Muscle of back (tissue), 13 donors: ENCODE measurements at places on chromosomes 6 and 20.
A peak's percentile ranks its signal among the peaks of the same experiment; 100 is the strongest.

DNA sequence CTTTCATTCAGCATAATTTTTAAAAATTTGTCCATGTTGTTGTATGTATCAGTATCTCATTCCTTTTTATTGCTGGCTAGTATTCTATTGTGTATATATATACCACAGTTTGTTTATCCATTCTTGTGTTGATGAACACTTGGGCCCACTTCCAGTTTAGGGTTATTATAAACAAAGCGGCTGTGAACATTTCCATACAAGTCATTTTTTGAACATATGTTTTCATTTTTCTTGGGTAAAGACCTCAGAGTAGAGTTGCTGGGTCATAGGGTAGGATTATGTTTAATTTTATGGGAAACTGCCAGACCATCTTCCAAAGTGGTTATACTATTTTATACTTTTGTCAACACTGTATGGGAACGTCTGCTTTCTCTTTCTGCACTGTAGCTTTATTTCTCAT, 55.3 kb downstream of the RBM24 start:
- no peak for DNase-seq

- DNase-seq: no peak
Observed at GRCh38 chr6:89727501-89727900, 89.0 kb upstream of the LYRM2 start.

DNA sequence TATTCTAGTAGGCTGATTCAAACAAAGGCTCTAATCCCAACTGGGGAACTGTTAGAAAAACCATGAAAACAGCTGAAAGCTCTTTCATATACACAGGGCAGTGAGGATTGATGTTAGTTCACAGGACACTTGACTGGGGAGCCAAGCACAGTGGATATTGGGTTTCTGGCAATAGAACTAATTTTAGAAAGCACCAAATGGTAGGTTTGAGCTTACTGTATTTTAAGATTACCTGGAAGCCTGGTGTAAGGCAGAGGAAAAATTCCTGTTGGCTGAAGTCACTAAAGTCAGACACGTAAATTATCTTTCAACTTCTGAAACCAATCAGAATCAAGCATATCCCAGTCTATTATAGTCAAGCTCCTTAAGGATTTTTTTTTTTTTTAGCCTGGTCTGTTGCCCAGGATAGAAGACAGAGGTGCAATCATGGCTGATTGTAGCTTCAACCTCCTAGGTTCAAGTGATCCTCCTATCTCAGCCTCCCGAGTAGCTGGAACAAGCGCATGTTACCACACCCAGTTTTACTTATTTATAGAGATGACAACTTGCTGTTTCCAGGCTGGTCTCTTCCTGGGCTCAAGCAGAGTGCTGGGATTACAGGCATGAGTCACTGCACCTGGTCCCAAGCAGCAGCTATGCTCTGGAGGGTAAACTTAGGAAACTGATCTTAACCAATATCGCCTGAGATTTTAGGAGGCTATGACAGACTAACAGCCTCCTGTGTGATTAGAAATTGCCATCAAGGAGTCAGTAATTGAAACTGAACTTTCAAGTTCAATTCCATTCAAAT, 32.5 kb upstream of the SYNCRIP start:
- DNase-seq: no peak

DNA sequence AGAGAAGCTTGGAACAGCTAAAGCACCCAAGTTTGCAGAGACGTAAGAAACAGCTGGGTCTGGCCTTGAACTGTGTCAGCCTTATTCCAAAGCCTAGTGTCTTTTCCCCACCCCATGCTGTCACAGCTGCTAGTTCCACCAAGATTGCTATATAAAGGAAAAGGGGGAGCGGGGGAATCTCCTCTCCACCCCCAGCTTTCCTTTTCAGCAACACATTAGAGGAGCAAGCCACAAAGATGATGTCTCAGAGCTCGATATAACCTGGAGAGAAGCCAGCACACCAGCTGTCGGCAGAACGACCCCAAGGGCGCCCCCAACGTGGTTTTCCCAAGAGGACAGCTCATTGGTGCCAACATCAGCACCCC, 36.5 kb downstream of the ATP9A start:
- peak; percentile 73 for DNase-seq

DNA sequence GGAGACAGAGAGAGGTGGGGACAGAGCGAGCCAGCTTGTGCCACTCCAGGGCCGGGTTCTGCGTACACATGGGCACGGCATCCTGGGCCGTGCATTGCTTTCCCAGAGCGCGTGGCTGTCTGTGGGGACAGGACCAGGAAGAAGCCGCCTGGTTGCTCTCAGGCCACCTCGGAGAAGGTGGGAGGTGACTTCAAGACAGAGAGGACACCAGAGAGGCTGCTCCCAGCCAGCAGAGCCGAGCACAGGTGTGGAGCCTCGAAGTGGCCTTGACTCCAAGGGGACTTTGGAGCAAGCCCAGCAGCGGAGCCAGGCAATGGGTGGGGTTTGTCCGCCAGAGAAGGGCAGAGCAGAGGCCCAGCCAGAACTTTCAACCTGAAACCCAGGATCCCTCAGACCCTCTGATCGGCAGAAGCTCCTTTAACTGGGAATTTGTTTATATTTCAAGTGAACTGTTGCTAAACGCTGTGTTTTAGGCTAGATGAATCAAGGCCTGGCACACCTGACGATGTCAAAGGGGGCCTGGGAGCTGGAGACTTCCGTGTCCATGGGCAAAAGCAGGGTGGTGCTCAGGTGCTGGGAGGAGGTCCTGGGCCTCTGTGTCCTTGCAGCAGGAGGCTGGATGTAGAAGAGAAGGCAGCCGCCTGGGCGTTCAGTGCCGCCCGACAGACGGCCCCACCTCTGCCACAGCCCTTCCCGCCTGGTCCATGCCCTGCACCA, 262.1 kb downstream of the DLL1 start:
- DNase-seq: no peak

DNA sequence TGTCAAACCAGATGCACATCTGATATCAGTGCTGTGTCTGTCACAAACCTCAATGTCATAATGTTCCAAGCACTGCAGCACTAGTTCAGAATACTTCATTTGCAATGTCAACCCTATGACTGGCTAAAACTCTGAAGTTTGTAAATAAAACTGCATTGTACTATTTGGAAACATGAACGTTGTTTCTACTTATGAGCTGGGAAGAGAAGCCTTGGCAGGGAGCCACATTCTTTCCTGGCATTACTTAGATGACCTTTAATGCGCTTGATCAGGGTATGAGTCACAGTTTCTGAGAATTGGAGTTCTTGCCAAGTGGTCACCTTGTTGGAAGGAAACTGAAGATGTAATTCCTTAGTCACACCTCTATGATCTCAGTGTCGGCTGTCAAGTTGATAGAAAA, 664.8 kb upstream of the MMS22L start:
- no peak for DNase-seq

- no peak for DNase-seq
Observed at GRCh38 chr6:28378644-28379043, 20.9 kb downstream of the ZSCAN12 start.

- peak; percentile 45 for DNase-seq
Observed at GRCh38 chr6:158284007-158284875, 28.0 kb upstream of the TULP4 start.

DNA sequence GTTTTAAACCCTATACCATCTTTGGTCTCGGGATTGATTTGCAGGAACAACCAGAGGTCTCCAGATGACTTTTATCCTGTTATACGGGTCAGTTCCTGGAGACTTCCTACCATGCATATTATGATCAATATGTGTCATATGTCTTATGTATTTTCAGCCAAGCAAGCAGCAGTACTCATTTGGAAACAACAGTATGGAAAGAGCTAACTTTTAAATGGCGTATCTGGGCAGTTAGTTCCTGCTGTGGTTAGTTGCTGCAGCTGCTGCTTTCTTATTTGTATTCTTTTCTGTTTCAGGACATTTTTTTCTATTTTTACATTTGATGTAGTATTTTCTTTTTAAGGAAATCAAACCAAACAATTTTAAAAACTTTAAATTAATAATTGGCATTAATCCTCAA, 207.5 kb downstream of the MANEA start:
- no peak for DNase-seq

GRCh38 chr6:137705160-137706082, 161.6 kb upstream of the TNFAIP3 start:
- DNase-seq: peak; percentile 48

DNA sequence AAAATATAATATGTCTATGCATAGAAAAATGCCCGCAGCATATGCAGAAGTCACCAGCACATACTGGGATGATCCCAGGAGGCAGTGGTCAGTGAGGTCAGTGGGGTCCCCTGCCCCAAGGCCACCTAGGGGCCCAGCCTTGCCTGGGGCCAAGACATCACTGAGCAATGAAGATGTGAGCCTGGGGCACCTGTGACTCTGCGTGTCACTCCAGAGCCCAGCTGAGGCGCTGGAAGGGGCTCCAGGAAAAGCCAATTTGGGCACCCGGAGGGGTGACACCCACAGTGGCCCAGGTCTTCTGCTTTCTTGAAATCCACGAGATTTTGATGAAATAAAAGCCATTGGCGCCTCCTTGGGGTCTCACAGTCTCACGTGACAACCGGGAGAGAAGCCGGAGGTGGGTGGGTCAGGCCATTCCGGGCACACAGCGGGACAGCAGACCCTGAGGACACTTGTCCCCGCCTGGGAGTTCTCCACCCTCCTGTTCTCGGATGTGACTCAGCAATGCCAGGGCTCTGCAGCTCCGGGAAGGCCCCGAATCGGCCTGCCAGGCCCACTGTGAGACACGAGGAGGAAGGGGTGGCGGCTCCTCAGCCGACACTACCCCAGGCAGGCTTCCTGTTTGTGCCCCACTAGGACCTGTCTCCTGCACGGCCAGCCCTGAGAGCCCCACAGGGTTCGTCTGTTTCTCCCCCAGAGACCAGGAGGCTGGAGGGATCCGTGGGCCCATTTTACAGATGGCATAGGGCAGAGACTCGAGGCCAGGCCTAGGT, 24.4 kb upstream of the SLCO4A1 start:
- DNase-seq: no peak

DNA sequence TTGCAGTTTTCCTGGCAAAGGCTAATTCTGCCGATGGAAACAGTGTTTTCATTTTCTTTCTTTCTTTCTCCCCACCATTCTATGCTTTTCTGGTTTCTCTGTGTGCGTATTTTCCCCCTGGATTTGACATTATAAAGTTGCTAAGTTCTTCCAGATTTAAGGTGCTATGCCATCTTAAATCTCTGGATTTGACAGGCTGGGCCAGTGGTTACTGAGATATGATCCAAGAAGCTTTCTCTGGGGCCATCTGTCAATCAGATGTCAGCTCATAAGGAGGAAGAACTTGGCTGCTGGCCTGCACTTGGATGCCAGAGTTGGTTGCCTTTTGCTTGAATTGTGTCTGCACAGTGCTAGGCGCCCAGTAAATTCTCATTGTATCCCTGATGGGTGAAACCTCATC, 39.7 kb downstream of the SLC2A10 start:
- DNase-seq: peak; percentile 28

DNA sequence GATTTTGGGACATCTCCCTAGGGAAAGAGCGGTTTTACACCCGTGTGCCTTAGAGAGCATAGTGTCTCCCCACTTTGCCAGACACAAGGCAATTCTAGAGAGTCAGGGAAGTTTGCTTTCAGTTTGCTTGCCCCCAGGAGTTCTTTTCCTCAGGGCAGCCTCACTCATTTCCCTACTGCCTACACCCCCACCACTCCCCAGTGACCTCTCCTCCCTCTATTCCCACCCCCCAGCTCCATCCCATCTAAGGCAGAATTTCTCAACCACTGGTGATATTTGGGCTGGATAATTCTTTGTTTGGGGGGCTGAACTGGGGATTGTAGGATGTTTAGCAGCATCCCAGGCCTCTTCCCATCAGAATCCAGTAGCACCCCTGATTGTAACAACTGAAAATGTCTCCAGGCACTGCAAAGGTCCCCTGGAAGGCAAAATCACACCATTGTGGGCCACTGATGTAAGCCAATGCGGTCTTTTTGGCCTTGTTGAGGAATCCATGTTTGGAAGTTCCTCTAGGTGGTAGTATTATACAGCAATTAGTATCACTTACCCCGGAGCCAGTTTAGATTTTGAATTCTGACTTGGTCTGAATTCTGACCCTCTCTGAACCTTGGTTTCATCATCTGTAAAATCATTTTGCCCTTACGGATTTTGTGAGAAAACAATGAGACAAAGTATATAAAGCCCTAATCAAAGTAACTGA, 1.3 kb downstream of the EPPIN start:
- peak; percentile 3 for DNase-seq

DNA sequence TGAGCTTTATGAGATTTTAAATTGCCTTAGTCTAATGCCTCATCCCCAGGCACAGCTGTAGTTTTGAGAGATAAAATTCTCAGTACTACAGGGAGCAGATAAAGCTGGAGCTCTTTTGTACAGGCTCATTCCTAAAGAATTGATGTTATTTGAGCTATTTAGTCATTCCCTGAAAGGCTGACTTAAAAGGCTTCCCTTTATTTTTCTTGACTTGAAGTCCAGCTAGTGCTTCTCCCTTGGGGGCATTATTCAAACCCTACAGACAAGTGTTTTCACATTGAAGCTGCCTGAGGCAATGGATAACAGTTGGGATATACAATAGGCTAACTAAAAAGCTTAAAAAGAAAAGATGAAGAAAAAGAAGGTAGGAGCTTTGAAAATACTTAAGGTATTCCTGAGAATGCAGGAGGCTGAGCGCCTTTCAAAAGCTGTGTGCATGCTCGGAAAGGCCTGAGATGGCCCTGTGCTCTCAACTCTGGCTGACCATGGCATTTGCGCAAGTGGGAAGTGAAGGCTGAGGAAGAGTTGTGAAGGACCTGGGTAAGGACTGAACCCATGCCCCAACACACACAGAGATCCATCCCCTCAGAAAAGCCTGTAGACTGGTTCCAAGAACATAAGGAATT, 315.1 kb downstream of the SMOC2 start:
- peak; percentile 61 for DNase-seq

DNA sequence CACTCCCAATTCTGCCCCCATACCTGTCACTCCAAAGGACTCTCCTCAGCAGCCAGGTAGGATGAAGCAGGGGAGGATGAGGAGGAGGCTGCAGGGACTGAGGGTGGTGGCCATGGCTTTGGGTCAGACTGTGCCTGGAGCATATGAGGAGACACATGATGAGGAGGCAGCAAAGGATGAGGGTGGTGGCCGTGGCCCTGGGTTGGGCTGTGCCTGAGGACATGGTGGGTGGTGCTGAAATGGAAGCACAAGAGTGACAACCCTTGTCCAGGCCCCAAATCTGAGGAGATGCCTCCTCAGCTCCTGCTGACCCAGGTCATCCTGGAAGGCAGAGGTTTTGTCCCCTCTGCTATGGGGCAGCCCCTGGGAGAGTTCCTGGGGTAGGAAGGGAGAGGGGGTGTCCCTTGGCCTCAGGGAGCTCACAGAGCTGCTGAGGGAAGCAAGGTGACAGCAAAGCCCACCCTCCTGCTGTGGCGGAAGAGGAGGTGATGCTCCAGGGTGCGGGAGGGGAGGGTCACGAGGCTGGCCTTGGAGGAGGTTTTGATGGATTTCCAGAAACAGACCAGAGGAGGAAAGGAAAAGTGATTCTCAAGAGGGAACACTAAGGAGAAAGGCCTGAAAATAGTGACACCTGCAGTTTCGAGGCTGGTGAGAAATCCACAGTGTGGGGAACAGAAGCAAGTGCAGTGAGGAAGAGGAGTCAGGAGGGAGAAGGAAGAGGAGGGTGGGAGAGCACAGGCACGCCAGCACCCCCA, 4.6 kb downstream of the RAET1G start:
- no peak for DNase-seq
